Fibroblast of the aortic adventitia (primary cell): ENCODE measurements at places on chromosomes 3 and 15. TPM values are rescaled to one million over a fixed set of nuclear protein-coding genes. Genes with fewer than 3 reads are reported as not detected.

STT3B gene
- total RNA-seq, result 89.3 and 151 TPM in 2 replicates

LINGO1 gene
- total RNA-seq, result not detected in 2 replicates

RYR3 gene
- under 0.01 TPM in 1 of 2 replicates, not detected in the other for total RNA-seq

TMEM40 gene
- not detected in 2 replicates for total RNA-seq

PRR20G gene
- total RNA-seq, result not detected in 2 replicates

BCL2A1 gene
- 0.81 TPM in 1 of 2 replicates, not detected in the other for total RNA-seq

GREM1 gene
- total RNA-seq, result 25.1 and 181 TPM in 2 replicates

FBXW12 gene
- total RNA-seq, result 0.27 TPM in 1 of 2 replicates, not detected in the other

CAV3 gene
- total RNA-seq, result not detected in 2 replicates

GPR62 gene
- total RNA-seq, result 0.09 TPM in 1 of 2 replicates, not detected in the other

GABRB3 gene
- total RNA-seq, result 0.81 and 2.2 TPM in 2 replicates

ITGA11 gene
- total RNA-seq, result 81.1 and 105 TPM in 2 replicates

BFSP2 gene
- total RNA-seq, result not detected in 2 replicates

CGGBP1 gene
- 104 and 231 TPM in 2 replicates for total RNA-seq

LRRN1 gene
- total RNA-seq, result 1.7 TPM in 1 of 2 replicates, not detected in the other

MASP1 gene
- 4.8 and 19.2 TPM in 2 replicates for total RNA-seq

FOXL2 gene
- total RNA-seq, result under 0.01 TPM in 1 of 2 replicates, not detected in the other

CYP1A2 gene
- total RNA-seq, result not detected in 2 replicates
